ENCODE measurements at places on chromosomes 1 and 21.

DNA sequence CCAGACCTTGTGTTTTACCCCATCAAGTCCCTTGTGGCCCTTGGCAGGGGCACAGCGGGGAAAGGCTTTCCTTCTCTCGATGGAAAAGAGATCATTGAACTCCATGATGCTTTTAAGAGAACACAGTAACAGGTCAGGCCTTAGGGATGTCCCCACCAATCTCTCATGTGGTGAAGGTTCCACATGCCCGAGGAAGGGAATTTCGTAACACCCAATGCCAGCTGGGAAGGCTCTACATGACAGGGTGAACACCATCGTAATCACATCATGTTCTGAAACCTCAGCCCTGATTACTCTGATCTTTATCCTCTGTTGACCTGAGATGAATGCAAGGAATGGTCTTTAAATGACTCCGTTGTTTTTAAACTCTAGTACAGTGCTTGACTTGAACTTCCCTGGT is 105.5 kb upstream of the SPAG17 start:
- no peak overlapping the region for H3K4me3 ChIP-seq
- H3K27me3 ChIP-seq: no peaks in the 10 kb centered on the region
- no peaks in the 10 kb centered on the region for H3K4me1 ChIP-seq
- no peak overlapping the region for H3K27ac ChIP-seq
- H3K36me3 ChIP-seq: no peaks in the 10 kb centered on the region

DNA sequence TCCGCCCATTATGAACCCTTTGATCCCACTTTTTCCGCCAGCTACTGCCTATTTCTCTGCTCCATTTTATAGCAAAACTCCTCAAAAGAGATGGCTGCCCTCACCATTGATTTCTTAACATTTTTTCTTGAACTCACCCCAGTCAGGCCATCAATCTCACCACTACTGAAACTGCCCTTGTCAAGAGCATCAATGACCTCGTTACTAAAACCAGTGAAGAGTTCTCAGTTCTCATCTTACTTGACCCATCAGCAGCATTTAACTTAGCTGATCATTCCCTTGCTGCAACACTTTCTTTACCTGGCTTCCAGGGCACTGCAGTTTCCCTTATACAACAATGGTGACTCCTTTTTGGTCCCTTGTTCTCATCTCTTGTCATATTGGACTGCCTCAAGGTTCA is 35.2 kb upstream of the FASLG start:
- peaks cover 10% of the 10 kb centered on the region for H3K4me1 ChIP-seq
- H3K27ac ChIP-seq: no peak overlapping the region
- no peaks in the 10 kb centered on the region for H3K27me3 ChIP-seq

DNA sequence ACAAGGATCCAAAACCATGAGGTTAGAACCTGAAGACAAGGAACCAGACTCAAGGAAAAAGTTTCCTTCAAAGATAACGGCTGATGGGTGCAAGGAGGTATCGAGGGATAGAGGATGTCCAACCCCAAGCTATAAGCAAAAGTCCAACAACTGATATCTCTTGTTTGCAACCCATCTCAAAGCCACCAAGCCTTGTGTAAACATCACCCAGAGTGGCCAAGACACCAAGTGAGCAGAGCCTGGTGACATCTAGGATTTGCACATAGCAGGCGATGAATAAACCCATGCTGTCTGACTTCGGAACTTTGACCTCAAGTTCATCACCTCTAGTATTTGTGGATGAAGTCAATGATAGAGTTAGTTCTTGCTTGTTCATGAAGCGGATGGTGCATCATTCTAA is 180.7 kb downstream of the ETS2 start:
- H3K36me3 ChIP-seq: peaks cover 5% of the 10 kb centered on the region
- no peak for DNase-seq
- no peak overlapping the region for H3K27ac ChIP-seq

GRCh38 chr1:154869351-154870114 is 548 bp downstream of the KCNN3 start:
- peaks cover 25% of the 10 kb centered on the region for H3K27me3 ChIP-seq
- no peak overlapping the region for H3K4me3 ChIP-seq
- no peak for DNase-seq
- peaks cover 49% of the 10 kb centered on the region for H3K4me1 ChIP-seq

DNA sequence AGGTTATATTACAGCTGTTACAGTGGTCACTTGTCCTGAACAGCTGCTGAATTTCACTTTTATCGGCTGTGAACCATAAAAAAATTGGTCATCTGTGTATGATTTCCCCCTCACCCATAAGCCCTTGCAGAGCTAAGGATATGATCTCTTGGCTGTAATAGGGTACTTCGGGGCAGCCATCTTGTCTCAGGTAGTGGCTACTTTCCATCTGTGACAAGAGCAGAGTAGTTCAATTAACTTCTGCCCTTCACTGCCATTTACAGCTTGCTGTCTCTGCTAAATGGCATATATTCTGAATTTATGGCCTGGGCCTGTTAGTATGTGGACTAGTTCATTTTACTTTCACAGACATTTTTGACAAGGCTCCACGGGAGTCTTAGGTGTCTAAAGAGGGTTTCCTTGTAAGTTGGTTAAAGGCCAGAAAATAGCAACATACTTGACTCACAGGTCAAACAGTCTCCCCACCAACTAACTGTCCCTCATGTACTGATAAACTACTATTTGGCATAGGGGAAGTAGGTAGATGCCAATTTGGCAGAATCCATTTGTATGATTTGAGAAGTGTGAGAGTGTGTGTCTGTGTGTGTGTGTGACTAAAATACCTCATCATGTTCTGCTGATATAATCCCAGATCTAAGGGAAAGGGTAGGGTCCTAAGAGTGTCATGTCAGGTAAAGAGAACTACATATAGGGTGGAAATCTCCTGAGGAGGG is 151.6 kb downstream of the KCTD3 start:
- DNase-seq: no peak
- H3K27me3 ChIP-seq: no peaks in the 10 kb centered on the region
- H3K36me3 ChIP-seq: no peaks in the 10 kb centered on the region
- no peak overlapping the region for H3K27ac ChIP-seq

DNA sequence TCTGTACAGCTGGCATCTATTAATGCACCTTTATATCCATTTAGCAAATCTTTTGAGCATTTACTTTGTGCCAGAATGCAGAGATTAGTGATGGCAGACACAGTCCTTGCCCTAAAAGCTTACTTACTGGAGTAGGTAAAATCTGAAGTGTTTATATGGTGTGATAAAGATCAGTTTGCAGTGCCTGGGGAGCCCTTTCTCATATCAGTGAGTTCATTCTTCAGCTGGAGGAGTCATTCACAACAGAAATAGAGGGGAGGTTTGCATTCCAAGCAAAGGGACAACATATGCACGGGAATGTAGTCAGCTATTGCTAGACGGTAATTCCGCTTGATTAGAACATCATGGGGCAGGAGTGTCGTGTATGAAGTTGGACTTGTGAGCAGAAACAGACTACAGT is 8.4 kb downstream of the SLC35F3 start:
- H3K27ac ChIP-seq: no peak overlapping the region
- no peaks in the 10 kb centered on the region for H3K27me3 ChIP-seq
- H3K4me1 ChIP-seq: no peaks in the 10 kb centered on the region
- no peak overlapping the region for H3K4me3 ChIP-seq
- H3K36me3 ChIP-seq: no peaks in the 10 kb centered on the region
- no peak for DNase-seq

DNA sequence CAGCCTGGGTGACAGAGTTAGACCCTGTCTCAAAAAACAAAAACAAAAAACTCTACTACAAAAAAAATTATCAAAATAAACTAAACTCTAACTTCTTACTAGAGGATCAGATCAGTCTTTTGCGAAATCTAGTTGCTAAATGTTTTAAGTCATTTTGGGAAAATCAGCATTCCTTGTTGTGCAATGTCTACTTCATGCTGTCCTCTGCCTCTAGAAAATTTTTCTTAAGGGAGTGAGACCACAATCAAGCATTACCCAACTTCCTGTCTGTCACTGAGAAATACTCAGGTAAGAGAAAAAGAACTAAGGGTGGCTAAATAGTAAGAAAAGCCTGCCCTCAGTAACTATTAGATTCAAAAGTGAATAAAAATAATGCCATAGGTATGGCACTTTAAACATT is 67.2 kb upstream of the FOXD3 start:
- DNase-seq: no peak
- no peaks in the 10 kb centered on the region for H3K4me1 ChIP-seq
- H3K36me3 ChIP-seq: no peaks in the 10 kb centered on the region
- H3K27me3 ChIP-seq: peaks cover 1% of the 10 kb centered on the region
- H3K4me3 ChIP-seq: no peak overlapping the region

DNA sequence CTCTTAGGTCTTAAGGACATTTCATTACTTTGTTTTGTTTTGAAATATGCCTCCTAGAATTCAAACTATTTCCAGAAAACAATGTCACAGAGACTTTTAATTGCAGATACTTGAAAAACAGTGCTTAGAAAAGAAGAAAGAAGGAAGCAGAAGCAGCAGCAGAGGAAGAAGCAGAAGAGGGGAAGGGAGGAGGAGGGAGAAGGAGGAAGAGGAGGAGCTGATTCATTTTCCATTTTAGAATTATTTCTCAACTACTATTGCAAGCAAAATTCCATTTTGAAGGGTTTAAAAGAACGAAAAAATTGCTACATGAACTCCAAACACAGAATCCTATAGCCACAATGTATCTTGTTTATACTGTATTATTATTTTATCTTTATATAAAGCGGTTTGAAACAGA is 13.9 kb downstream of the RC3H1 start:
- no peak overlapping the region for H3K4me3 ChIP-seq
- DNase-seq: no peak
- peaks cover 28% of the 10 kb centered on the region for H3K36me3 ChIP-seq
- peaks cover 27% of the 10 kb centered on the region for H3K4me1 ChIP-seq
- no peaks in the 10 kb centered on the region for H3K27me3 ChIP-seq

DNA sequence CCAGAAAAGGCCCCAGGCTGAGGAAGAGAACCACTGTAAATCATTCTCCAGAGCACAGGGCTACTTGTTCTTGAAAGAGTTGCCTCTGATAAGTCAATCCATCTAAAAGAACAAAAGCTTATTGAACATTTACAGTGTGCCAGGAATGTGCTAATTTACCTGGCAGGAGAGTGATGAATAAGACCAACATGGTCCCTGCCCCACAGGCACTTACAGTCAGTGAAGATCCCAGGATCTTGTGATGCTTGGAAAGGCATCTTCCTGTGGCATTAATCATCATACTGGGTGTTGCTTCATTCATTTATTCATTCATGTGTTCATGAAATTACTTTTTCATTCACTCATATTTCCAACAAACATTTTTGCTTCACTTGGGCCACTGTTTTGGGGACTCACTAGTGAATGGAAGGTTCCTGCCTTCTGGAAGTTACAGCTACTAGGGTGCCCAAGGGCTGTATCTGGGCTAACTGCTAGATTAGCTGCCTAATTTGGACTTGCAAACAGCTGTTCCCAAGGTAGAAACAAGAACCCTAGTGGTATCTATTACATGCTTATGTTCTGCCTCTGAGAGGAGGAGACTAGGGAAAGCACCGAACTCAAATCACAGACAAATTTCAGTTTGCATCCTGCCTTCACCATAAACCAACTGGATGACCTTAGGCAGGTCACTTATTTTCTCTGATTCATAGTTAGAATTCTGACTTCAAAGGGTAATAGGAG is 133.5 kb downstream of the CLIC6 start:
- DNase-seq: no peak
- H3K27ac ChIP-seq: no peak overlapping the region
- no peaks in the 10 kb centered on the region for H3K27me3 ChIP-seq
- H3K4me1 ChIP-seq: peaks cover 48% of the 10 kb centered on the region
- H3K4me3 ChIP-seq: no peak overlapping the region

- no peak overlapping the region for H3K4me3 ChIP-seq
- no peak for DNase-seq
- H3K4me1 ChIP-seq: peaks cover 1% of the 10 kb centered on the region
- no peaks in the 10 kb centered on the region for H3K36me3 ChIP-seq
- no peak overlapping the region for H3K27ac ChIP-seq
Observed at GRCh38 chr1:202241376-202242079, 47.9 kb downstream of the LGR6 start.

DNA sequence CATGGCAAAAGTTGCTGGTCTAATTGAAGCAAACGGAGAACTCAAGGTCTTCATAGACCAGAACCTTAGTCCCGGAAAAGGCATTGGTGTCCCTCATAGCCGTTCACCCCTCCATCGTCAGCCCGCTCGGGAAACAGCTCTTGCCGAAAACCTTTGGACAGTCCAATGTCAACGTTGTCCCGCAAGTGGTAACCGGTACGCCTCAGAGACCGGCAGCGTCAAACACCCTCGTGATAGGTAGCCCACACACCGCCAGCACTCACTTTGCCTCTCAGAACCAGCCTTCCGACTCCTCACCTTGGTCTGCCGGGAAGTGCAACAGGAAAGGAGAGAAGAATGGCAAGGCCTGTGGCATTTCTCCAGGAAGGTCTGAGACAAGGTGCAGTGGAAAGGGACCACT is 351.3 kb upstream of the CAMK1G start:
- DNase-seq: no peak
- no peaks in the 10 kb centered on the region for H3K4me1 ChIP-seq
- no peaks in the 10 kb centered on the region for H3K36me3 ChIP-seq
- peaks cover 5% of the 10 kb centered on the region for H3K27me3 ChIP-seq
- no peak overlapping the region for H3K27ac ChIP-seq
- H3K4me3 ChIP-seq: no peak overlapping the region

GRCh38 chr1:100799548-100799947 is 80.0 kb downstream of the VCAM1 start:
- no peak overlapping the region for H3K4me3 ChIP-seq
- no peak overlapping the region for H3K27ac ChIP-seq
- no peaks in the 10 kb centered on the region for H3K36me3 ChIP-seq
- no peaks in the 10 kb centered on the region for H3K4me1 ChIP-seq

- peak overlapping the region; percentile 85 for H3K4me3 ChIP-seq
- peaks cover 3% of the 10 kb centered on the region for H3K27me3 ChIP-seq
- peak overlapping the region; percentile 88 for H3K27ac ChIP-seq
- peaks cover 46% of the 10 kb centered on the region for H3K4me1 ChIP-seq
Observed at GRCh38 chr1:1891349-1892078, 627 bp upstream of the GNB1 start.

GRCh38 chr1:114729782-114730181 is 13.2 kb upstream of the NRAS start:
- peaks cover 64% of the 10 kb centered on the region for H3K36me3 ChIP-seq
- H3K4me1 ChIP-seq: peaks cover 12% of the 10 kb centered on the region
- DNase-seq: no peak
- no peak overlapping the region for H3K27ac ChIP-seq

GRCh38 chr1:171597203-171597602 is 24.8 kb upstream of the MYOCOS start:
- H3K4me3 ChIP-seq: no peak overlapping the region
- peaks cover 16% of the 10 kb centered on the region for H3K36me3 ChIP-seq
- peaks cover 3% of the 10 kb centered on the region for H3K4me1 ChIP-seq
- DNase-seq: no peak
- no peaks in the 10 kb centered on the region for H3K27me3 ChIP-seq
